ENCODE measurements at places on chromosomes 5 and 9.

DNA sequence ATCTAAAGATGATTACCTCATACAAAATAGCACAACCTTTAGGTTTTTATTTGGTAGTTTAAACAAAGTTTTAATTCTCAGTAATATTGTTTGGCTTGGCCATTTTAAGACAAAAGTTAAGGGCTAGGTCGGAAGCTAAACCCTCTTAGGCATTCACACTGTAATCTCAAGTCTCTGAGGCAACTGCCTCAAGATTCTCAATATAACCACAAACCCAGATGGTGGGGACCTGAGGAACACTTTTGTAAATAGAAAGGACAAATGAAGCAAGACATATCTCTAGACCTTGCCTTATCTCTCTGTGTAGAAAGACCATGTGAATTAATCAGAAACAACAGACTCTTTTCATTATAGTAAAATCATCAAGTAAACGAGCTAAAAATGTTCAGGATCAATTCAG lies 500.2 kb upstream of the CDH6 start:
- DNase-seq: no peak

DNA sequence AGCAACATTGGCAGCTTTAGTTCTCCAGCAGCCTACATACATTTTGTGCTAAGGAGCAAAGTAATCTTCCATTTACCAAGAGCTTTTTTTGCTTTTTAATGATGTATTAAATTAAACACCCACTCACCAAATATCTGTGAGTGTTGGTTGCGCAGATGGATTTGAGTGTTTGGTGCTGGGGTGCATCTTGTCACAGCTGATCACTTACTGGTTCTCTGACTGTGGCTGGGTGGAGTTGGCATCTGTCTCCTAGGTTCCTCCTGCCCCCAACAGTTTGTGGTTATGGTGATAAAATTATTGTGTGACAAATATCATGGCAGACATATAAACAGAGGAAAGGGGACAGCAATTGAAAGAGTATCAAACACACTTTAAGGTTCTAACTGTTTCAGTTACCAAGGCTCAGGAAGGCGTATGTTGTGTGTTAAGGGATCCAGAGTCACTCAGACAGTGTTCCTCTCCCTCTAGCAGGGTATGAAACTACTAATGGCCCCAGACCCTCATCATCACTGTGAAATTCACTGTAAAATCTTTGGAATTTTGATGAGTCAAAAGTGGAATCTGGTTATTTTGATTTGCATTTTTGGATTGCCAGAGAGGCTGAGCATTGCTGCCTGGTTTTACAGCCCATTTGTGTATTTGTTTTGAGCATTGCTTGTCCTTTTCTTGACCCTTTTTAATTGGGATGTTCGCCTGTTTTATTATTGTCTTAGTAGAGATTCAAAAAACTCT lies 81.7 kb downstream of the PDE8B start:
- DNase-seq: no peak

DNA sequence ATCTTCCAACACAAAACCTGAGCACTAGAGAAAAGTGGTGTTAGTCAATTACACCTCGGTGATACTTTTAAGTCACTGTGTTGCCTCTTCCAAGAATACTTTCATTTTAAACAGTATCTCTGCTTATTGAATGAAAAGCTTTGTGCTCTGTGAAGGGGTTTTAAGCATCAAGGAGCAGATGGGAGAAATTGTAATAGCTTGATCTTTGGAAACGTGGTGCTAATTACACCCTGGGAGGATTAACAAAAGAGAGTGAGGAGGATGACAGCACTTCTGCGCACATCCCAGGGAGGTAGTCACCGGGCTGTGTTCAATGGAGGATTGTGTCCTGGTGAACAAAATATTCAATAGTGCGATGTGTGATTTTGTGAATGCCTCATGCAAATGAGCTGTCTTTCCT lies 477.4 kb upstream of the ADAMTS16 start:
- DNase-seq: no peak

- no peak for DNase-seq
Observed at GRCh38 chr5:135230251-135230925, 168.6 kb downstream of the MACROH2A1 start.

GRCh38 chr9:1490341-1491232 lies 440.4 kb downstream of the DMRT2 start:
- DNase-seq: no peak

- no peak for DNase-seq
Observed at GRCh38 chr9:33168941-33169544, 1.9 kb upstream of the B4GALT1 start.

- DNase-seq: no peak
Observed at GRCh38 chr5:173411791-173412555, 83.8 kb upstream of the STC2 start.

DNA sequence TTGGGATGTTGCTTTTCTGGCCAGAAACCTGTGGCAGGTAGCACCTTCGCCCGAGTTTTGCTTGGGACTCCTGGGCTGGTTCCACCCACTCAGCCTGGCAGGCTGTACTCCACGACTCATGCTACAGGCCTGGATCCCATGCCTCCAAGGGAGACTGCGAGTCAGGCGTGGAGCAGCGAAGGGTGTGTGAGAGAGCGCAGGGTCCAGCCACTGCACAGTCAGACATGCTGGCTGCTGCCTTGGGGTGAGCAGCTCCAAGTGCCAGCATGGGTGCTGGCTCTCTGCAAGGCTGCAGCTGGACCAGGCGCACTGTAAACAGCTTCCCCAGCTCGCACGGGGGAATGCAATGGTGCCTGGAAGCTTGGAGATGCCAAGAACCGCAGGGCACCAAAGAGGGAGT lies 249.6 kb upstream of the EDIL3 start:
- no peak for DNase-seq

DNA sequence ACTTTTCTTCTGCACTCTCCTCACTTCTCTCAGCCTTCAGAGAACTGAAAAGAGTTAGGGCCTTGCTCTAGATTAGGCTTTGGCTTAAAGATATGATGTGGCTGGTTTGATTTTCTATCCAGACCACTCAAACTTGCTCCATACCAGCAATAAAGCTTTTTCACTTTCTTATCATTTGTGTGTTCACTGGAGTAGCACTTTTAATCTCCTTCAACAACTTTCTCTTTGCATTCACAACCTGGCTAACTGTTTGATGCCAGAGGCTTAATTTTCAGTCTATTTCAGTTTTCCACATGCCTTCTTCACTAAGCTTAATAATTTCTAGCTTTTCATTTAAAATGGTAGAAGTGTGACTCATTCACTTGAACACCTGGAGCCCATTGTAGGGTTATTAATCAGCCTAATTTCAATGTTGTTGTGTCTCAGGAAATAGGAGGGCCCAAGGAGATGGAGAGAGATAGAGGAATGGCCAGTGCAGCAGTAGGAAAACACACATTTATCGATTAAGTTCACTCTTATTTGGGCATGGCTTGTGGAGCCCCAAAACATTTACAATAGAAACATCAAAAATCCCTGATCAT lies 5.9 kb downstream of the ATPSCKMT start:
- DNase-seq: no peak

GRCh38 chr5:98975223-98975622 lies 46.4 kb upstream of the CHD1 start:
- no peak for DNase-seq

- DNase-seq: no peak
Observed at GRCh38 chr9:121720311-121721057, 69.0 kb downstream of the DAB2IP start.

DNA sequence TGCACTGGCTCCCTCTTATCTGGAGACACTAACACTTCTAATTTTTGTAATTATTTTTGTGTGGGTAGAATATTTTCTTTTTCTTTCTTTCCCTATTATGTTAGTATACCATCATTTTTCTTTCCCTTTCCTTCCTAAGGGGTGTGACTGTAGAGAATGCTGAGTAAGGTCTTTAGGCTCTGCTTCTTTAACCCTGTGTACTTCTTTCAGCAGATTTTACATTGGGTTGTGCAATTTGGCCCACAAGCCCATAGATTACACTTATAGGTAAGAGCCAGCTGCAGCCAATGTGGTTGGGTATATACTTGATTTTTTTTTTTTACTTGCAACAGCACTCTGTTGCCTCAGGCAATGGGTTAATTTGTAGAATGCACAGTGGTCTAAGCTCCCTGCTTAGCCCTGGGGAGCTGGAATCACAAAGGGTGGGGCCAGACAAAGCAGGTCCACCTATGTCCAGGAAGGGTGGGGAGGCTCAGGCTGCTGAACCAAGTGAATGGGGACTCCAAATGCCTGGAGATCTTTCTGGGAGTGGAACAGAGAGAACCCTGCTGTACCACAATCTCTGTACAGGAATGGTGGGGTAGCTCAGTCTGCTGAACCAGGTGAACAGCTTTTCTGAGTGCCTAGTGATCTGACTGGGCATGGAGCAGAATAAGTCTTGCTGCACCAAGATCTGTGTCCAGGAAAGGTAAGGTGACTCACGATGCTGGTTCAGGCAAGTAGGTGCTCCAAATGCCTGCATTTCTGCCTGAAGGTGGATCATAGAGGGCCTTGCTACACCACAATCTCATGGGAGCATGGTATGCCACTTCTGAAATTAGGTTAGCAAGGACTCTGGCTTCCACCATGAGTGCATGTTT lies 64.9 kb downstream of the SLC25A46 start:
- no peak for DNase-seq

DNA sequence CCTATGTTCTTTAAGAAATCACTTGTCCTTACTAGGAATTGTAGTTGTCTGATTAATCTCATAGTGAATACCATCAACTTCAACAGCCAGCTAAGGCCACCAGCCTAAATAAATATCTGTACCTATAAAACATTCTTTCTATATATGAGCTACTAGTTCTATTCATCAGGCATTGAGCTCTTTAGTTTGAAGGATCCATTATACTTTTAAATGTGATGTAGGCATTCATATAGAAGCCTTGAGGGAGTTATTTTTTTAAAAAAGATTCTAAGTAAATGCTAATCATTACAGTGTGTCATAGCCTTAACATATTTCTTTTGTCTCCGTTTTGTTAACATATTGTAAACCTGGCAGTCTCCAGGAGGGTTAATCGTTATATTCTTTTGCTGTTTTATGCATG lies 838.3 kb downstream of the PTPRD start:
- no peak for DNase-seq

DNA sequence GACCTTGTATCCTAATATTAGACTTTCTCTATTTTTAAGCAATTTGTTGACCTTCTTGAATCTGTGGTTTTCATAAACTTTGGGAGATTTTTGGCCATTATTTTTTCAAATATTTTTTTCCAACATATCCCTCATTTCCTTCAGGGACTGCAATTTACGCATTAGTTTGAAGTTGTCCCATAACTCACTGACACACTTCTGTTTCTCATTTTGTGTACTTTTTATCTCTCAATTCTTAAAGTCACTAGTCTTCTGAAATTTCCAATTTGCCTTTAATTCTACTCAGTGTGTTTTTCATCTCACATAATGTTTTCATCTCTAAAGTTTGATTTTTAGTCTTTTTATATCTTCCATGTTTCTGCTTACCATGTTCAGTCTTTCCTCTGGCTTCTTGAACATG lies 356.8 kb downstream of the RAB3C start:
- DNase-seq: no peak

GRCh38 chr9:95552814-95553546 lies 36.2 kb upstream of the PTCH1 start:
- no peak for DNase-seq

DNA sequence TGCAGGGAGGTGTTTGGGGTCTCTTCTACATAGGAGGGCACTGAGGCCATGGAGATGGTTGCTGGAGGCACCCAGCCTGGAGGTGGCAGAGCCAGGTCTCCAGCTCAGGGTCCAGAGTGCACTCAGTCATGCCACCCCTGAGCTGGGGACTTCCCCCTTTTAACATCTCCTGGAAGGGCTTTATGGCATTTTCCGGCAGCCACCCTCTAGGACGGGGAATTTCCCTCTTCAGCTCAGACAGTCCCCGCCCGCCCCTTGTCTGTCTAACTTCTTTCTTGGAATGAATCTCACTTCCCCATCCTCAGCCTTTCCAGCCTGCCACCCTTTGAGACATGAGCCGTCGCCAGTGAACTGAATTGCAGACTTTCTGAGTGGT lies 49.9 kb downstream of the COL15A1 start:
- DNase-seq: no peak

DNA sequence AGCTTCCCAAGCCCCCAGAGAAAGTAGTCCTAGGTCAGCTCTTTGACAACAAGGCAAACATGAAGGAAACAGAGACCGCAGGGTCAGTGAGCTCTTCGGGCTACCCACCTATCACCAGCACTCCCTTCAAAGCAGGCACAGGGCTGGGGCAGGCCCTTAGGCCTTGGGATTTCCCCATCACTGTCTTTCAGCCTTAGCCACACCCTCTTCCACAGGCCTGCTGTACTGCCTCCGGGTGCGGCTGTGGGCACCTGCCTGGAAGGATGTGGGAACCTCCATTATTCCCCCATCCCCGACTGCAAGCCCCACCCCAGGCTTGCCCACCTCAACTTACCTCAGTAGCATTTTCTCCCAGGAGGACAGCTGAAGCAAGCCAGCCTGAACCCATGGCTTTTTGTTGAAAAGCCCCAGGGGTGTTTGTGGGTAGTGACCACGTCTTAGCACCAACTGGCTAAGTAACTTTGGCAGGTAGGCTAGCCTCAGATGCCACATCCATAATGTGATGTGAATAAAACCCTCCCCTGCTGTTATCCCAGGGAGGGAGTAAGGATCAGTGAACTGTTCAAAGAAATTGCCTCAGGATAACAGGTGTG lies 100.2 kb downstream of the PIK3R1 start:
- peak; percentile 10 for DNase-seq

DNA sequence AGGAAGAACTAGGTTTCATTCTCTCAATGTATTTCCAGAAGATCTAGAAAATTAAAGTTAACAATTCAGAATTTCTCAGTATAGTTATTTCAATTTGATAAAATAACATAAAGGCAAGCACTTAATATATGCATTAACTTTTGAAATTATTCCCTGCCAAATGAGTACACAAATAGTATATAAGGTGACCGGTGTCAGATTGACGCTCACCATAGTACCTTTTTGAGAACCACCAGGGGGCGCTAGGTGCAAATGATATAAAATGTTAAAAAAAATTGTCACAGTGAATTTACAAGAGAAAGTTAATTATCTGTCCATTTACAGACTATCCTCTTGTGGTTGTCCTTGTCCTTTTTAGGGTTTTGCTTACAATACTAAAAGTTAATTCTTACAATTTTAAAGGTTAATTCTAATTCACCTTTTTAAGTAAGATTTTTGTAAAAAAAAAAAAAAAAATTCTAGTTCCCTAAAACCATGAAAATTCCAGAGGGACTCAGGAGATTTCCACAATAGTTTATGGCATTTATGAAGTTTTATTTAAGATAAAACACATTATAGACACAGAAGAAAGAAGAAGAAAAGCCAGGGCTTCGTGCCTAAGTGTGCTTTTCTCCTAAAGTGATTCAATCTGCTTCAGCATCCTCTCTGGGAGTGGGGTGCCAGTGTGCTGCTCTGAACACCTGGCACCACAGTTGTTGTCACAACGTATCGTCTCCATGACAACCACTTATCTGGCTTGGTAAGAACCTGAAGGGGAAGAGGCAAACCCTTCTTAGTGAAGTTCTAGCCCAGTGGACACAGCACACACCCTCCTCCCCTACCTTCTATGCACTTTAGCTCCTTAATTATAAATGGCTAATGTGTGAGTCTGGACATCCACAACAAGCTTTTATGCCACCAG lies 1.7 kb downstream of the ADAMTS16 start:
- peak; percentile 45 for DNase-seq

GRCh38 chr5:169197343-169197742 lies 103.6 kb downstream of the SLIT3 start:
- no peak for DNase-seq

- peak; percentile 52 for DNase-seq
Observed at GRCh38 chr9:136538599-136539426, 7.0 kb downstream of the NOTCH1 start.

All from T-helper 9 cell (primary cell).